ENCODE measurements at places on chromosomes 5 and 9.

DNA sequence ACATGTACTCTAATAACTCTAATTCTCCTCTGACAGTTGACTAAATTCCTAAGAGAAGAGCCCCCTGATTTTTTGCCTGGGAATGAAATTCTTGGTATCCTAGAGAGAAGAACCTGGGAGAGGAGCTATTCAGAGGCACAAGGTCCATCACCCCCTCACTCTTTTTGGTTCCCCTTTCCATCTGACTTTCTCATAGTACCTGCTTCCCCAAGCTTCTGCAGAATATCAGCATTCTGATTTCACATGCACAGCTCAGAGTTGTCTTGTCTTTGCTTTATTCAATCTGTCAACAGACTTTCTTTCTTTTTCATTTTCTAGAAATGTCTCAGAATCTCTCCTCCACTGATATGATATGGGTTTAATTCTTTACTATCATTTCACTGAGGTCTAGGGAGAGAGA, 141.5 kb upstream of the FBXL17 start:
- DNase-seq, result no peak

GRCh38 chr9:1726993-1727759, 288.0 kb upstream of the SMARCA2 start:
- no peak for DNase-seq

DNA sequence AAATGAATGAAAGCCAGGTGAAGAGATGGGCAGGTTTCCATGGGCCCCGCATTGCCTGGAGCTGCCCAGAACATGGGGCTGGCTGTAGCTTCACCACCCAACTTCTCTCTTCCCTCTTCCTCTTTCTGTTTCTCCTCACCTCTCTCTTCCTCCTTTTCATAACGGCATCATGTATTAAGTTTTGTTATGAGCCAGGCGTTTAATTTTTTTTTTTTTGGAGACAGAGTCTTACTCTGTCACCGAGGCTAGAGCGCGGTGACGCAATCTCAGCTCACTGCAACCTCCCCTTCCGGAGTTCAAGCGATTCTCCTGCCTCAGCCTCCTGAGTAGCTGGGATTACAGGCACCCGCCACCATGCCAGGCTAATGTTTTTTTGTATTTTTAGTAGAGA, 13.0 kb upstream of the SPINK4 start:
- DNase-seq, result no peak

DNA sequence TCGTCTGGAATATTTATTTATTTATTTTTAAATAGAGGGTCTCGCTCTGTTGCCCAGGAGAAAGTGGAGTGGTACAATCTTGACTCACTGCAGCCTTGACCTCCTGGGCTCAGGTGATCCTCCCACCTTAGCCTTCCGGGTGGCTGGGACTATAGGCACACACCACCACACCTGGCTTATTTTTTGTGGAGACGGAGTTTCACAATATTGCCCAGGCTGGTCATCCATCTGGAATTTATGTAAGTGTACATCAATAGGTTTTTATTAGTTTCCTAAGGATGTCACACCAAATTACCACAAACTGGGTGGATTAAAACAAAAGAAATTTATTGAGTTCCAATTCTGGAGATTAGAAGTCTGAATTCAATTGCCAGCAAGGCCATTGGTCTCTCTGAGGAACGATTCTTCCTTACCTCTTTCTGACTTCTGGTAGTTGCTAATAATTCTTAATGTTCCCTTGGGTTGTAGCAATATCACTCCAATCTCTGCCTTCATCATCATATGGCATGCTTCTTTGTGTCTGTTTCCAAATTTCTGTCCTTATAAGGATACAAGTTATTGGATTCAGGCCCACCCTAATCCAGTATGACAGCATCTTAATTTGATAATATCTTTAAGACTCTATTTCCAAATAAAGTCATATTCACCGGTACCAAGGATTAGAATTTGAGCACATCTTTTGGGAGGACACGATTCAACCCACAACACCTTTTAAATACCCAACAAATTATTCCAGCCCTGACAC, 16.3 kb upstream of the RAD23B start:
- no peak for DNase-seq

GRCh38 chr5:54146916-54147315, 163.5 kb downstream of the ARL15 start:
- no peak for DNase-seq

DNA sequence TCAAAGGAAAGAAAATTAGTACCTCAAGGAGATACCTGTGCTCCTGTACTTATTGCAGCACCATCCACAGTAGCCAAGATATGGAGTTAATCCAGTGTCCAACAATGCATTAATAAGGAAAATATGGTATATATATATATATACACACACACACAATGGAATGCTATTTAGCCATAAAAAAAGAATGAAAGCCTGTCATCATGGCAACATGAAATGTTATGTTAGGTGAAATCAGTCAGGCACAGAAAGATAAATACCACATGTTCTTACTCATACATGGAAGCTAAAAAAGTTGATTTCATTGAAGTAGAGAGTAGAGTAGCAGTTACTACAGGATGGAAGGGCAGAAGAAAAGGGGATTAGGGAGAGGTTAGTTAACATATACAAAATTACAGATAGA, 601.5 kb downstream of the ANXA1 start:
- DNase-seq, result no peak

- DNase-seq, result no peak
These were observed 210.2 kb upstream of the GAS1 start for GRCh38 chr9:87157366-87158031.

- DNase-seq, result no peak
These were observed 186.7 kb upstream of the ELL2 start for GRCh38 chr5:96148376-96148775.

GRCh38 chr5:21181609-21182125, 1193.7 kb upstream of the CDH18 start:
- DNase-seq, result no peak

DNA sequence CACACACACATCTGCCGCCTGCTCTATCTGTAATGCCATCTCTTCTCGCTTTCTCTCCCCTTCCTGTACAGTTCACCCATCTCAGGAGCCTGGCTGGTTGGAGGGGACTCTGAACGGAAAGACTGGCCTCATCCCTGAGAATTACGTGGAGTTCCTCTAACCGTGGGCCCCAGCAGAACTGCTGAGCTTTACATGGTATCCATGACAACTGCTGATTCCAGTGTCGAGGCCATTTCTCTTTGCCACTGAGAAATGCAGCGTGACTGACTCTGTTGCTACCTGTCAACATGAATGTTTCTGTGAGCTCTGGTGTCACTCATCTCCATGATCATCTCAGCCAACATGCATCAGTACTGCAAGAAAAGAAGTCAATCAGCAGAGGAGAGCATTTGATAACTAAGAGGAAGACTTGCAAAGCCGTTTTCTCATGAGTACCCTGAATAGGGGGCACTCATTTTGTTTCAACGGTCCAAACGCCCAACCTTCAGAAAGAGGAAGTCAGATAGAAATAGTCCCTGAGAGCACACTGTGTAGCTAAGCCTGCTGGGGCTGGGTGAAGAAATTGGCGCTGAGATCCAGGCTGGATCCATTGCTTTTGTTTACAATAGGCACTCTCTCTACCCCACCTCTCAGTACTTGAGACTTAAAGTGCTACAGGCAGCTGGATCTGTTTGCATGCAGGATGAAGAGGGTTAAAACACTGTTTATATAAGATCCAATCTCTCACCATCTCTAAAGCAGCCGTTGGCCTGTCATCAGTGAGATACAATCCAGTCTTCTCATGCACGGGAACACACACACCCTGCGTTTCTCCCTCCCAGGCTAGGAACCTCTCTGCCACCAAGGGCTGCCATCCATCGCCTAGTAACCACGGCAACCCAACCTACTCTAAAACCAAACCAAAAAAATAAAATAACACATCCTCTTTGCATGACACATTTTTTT, 180.9 kb downstream of the NR3C1 start:
- no peak for DNase-seq

DNA sequence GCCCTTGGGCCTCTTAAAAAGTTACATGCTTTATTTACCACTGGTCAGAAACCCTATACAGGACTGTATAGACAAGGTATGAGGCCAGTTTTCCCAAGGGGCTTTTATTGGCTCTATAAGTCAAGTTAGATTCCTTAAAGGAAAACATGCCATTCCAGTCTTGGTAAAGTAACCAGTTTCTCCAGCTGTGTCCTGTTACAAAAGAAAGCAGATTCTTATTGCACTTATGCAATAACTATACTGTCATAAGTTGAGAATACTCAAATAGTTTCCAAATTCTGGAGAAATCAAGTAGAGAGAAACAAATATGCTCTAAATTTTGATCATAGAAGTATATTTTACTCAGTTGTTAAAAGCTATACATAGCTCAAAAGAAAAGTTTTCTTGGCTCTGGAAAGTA, 47.2 kb downstream of the PTGS1 start:
- DNase-seq, result no peak

DNA sequence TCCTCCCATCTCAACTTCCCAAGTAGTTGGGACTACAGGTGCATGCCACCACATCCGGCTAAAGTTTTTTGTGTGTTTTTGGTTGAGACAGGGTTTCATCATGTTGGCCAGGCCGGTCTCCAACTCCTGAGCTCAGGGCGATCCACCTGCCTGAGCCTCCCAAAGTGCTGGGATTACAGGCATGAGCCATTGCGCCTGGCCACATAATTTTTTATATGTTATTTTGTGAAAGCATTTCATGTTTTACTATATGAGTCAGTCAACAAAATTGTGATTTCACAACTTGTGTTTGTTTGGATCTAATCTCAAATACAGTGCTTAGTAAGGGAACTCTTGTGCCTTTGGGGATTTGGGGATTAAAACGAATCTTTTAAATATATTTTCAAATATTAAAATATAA, 20.0 kb upstream of the FAM120AOS start:
- DNase-seq, result no peak

DNA sequence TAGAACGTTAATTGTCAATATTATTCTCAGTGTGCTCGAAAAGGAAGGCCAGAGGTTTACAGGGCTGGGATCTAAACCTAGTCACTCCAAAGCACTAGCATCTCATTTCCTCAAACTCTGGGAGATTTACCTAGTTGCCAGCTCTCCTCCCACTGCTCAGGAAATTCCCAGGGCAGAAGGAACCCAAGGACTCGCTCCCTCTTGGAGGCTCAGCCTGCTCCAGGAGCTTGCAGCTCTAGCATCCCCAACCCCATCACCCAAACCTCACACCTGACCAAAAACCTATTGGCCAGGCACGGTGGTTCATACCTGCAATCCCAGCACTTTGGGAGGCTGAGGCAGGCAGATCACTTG, 26.0 kb downstream of the SERINC5 start:
- no peak for DNase-seq

GRCh38 chr5:107063511-107063910, 607.2 kb downstream of the EFNA5 start:
- DNase-seq, result no peak

GRCh38 chr5:40599676-40600075, 80.0 kb upstream of the PTGER4 start:
- no peak for DNase-seq
